ENCODE measurements at places on chromosomes 7 and 10. TPM values are rescaled to one million over a fixed set of nuclear protein-coding genes. Genes with fewer than 3 reads are reported as not detected.

DNA sequence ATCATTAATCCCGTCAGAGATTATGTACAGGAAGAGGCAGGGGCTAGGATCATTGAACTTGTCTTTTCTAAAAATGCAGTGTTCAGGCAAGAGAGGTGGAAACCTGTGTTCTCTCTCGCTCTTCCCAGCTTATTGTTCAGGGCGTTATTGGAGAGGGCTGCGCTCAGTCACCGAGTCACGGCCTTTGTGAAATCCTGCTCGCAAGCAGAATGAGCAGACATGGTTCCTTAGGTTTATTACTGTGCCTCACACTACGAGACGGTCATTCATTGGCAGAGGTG lies 631 bp upstream of the PRKRIP1 start:
- H3K4me1 ChIP-seq = peaks cover 15% of the 10 kb centered on the region
- H3K27me3 ChIP-seq = no peaks in the 10 kb centered on the region
- H3K27ac ChIP-seq = peak overlapping the region; percentile 86
- DNase-seq = no peak
- H3K4me3 ChIP-seq = peak overlapping the region; percentile 96

DNA sequence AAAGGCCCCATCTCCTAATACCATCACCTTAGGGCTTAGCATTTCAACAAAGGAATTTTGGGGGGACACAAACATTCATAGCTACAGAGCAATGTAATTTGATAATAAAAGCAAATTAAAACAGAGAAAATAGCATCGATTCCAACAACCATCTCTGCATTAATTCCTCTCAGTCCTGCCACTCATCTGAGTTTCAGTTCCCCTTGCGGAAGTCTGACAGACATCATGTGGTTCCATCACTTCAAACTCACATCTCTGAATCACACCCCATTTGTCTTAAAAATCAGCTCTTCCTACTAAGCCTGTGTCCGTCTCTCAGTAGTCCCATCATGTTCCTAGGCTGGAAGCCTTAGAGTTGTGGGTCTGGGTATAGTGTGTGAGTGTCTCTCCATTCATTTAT lies 3.6 kb downstream of the ADCK2 start:
- no peaks in the 10 kb centered on the region for H3K27me3 ChIP-seq
- H3K4me3 ChIP-seq = no peak overlapping the region
- H3K4me1 ChIP-seq = peaks cover 54% of the 10 kb centered on the region
- H3K36me3 ChIP-seq = no peaks in the 10 kb centered on the region
- peak; percentile 83 for DNase-seq

DNA sequence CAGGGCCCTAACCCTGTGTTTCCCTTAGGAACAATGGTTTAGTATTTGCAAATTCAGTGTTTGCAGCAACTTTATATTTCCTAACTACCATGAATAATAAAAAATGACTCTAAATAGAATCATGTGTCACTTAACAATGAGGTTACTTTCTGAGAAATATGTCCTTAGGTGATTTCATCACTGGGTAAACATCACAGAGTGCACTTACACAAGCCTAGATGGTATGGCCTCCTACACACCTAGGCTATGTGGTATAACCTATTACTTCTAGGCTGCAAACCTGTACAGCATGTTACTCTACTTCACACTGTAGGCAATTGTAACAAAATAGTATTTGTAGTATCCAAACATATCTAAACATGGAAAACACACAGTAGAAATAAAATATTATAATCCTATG lies 1174.6 kb upstream of the LRRTM3 start:
- DNase-seq = no peak
- no peaks in the 10 kb centered on the region for H3K27me3 ChIP-seq
- no peak overlapping the region for H3K4me3 ChIP-seq
- H3K27ac ChIP-seq = no peak overlapping the region
- no peaks in the 10 kb centered on the region for H3K4me1 ChIP-seq

- no peak for DNase-seq
- H3K27ac ChIP-seq = no peak overlapping the region
- H3K4me1 ChIP-seq = no peaks in the 10 kb centered on the region
- no peak overlapping the region for H3K4me3 ChIP-seq
- no peaks in the 10 kb centered on the region for H3K36me3 ChIP-seq
- no peaks in the 10 kb centered on the region for H3K27me3 ChIP-seq
These were observed 123.3 kb downstream of the TMEM26 start for GRCh38 chr10:61329854-61330253.

GRCh38 chr7:23404546-23405239 lies 65.6 kb downstream of the IGF2BP3 start:
- H3K36me3 ChIP-seq = no peaks in the 10 kb centered on the region
- H3K27ac ChIP-seq = no peak overlapping the region
- peaks cover 2% of the 10 kb centered on the region for H3K27me3 ChIP-seq
- DNase-seq = no peak
- H3K4me1 ChIP-seq = no peaks in the 10 kb centered on the region

- H3K4me3 ChIP-seq = no peak overlapping the region
- H3K36me3 ChIP-seq = no peaks in the 10 kb centered on the region
- H3K27me3 ChIP-seq = no peaks in the 10 kb centered on the region
- no peak overlapping the region for H3K27ac ChIP-seq
- DNase-seq = no peak
- H3K4me1 ChIP-seq = no peaks in the 10 kb centered on the region
These were observed 93.7 kb downstream of the DGKI start for GRCh38 chr7:137753067-137753466.

DNA sequence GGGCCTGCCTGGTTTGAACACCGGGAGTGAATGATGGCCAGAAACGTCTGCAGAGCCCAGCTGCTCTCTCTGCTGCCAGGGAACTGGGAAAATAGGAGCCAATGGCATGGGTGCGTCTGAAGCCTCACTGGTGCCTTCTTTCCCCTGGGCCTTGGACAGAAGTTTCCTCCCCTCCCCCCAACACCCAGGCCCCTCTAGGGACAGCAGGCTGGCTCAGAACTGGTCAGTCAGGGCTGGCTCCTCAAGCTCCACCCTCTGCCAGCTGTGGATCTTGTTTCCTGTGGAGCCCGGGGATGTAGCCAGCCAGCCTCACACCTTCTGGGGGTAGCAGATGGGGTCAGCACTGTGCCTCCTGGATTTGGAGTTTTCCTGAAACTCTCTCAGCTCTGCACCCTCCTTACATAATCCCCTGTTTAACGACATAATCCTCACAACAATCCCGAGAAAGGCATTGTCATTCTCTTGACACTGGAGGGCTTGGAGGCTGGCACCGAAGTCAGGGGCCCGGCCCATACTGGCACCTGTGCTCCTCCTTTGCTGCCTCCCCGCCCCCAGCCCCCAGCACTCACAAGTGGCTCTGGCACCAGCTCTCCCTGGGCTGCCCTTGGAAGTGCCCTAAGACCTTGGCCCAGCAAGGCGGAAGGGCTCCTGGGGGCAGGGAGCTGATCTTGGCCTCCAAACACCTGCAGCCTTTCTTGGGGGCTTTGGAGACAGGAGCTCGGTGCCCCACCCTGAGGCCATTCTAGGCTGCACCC lies 5.7 kb downstream of the LDB3 start:
- no peak overlapping the region for H3K4me3 ChIP-seq
- H3K36me3 ChIP-seq = no peaks in the 10 kb centered on the region
- DNase-seq = no peak
- peaks cover 2% of the 10 kb centered on the region for H3K27me3 ChIP-seq

DNA sequence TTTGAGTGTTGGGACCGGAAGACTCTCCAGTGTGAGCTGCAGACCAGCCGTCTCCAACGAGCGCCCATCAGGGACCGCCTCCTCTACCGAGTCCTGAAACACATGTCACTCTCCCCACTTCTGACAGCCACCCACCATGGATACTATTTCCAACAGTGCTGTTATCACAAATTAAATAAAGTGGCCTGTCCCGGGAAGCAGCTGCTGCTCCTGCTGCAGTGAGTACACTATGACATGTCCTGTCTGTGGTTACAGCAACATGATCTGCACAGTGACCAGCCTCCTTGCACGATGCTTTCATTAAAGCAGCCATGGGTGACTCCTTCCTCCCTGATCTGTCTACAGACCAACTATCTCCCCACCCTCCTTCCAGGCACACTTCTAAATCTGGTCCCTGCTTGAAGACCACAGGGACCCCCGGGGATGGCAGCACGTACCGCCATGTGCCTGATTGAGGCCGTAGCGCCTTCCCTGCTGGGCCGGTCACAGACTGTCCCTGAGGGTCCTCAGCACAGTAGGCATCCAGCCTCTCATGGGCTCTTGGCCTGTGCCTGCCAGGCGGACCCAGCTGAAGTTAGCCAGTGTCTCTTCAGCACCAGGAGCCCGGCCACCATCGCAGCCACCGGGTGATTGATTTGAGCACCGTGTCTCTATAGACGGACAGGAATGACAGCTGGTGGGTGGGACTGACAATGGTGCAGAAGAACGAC lies 58.8 kb downstream of the TCERG1L start:
- no peak overlapping the region for H3K27ac ChIP-seq
- no peaks in the 10 kb centered on the region for H3K27me3 ChIP-seq
- H3K36me3 ChIP-seq = no peaks in the 10 kb centered on the region
- H3K4me3 ChIP-seq = no peak overlapping the region
- DNase-seq = no peak
- no peaks in the 10 kb centered on the region for H3K4me1 ChIP-seq

GRCh38 chr7:156157409-156158012 lies 345.2 kb upstream of the SHH start:
- DNase-seq = no peak
- H3K36me3 ChIP-seq = no peaks in the 10 kb centered on the region
- no peaks in the 10 kb centered on the region for H3K27me3 ChIP-seq
- no peak overlapping the region for H3K4me3 ChIP-seq

DNA sequence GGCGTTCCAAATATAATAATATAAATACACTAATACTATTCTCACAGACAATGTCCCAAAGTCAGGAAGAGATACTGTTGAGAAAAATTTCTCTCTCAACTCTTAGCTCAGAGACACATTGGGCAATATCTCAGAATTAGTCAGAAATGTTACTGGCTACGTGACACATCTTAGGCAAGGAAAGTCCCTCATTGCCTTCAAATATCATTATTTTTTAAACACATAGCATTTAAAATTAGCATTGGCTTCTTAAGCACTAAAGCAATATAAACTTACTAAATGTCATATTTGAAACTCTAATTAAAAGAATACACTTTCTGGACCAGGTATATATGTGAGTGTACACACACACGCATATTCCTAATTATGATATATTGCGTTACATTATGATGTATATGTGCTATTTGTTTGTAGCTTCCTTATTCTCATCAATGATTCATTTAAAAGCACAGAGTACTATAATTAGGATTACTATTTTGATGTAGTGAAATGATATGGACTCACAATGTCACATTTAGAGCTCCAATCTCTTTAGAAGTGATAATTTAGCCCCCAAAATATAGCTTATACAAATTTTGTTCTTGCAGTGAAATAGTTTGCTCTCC lies 255.8 kb downstream of the TWIST1 start:
- H3K27me3 ChIP-seq = no peaks in the 10 kb centered on the region
- no peak overlapping the region for H3K27ac ChIP-seq
- DNase-seq = no peak
- H3K4me3 ChIP-seq = no peak overlapping the region

- DNase-seq = no peak
- no peak overlapping the region for H3K4me3 ChIP-seq
- H3K4me1 ChIP-seq = no peaks in the 10 kb centered on the region
- no peaks in the 10 kb centered on the region for H3K27me3 ChIP-seq
- no peaks in the 10 kb centered on the region for H3K36me3 ChIP-seq
- no peak overlapping the region for H3K27ac ChIP-seq
These were observed 2.6 kb downstream of the PNLIPRP3 start for GRCh38 chr10:116430288-116430687.

GRCh38 chr10:100735337-100736143 lies 9.8 kb upstream of the PAX2 start:
- H3K36me3 ChIP-seq = no peaks in the 10 kb centered on the region
- H3K4me1 ChIP-seq = peaks cover 44% of the 10 kb centered on the region
- H3K4me3 ChIP-seq = no peak overlapping the region
- no peak overlapping the region for H3K27ac ChIP-seq

DNA sequence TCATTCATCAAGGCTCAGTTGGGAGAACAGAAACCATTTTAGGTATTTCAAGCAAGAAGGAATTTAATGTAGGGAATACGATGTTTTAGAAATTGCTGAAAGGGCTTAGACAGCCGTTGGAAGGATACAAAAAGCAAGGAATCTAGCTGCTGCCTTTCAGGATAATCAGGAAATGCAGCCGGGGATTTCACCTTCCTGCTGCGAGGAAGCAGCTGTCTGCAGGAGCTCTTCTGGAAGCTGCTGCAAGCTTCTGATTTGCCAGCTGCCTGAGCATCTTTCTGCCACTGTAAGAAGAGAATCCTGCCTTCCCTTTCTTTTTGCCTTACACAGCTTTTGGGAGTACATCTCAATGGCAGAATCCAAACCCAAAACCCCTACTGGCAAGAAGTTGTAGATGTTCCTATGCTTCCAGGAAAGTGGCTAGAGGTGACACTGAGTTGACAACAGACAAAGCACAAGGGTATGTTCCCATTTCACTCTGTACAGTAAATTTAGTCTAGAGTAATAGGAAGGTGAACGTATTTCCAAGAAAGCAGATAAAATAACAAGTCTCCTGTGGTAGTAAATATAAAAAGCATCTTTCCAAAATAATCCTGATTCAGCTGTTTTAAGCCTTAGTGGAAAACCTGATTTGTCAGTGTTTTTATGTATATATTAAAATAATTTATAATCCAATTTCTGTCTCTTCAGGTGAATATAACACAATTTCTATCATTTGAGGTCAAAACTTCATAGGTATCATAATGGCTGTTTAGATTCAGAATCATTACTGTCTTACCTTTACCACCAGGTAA lies 148.4 kb upstream of the LRGUK start:
- no peak overlapping the region for H3K4me3 ChIP-seq
- H3K36me3 ChIP-seq = no peaks in the 10 kb centered on the region
- no peaks in the 10 kb centered on the region for H3K27me3 ChIP-seq
- no peak for DNase-seq
- H3K4me1 ChIP-seq = no peaks in the 10 kb centered on the region
- H3K27ac ChIP-seq = no peak overlapping the region

DNA sequence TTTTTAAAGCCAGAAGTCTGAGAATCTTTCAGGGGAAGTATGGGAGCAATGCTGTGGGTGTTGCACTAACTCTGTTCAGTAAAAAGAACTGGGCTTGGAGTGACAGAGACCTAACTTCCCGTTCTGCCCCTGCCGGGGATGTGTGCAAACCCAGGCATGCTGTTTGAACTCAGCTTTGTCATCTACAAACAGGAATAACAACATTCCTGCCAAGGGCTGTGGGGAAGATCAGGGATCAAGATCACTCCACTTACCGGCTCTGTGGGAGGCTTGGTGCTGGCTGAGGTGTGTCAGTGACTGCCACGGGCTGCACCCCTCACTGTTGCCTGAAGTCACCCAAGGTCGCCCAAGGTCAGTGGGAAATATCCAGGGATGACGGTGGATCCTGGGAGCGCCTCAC lies 23.1 kb upstream of the DRGX start:
- no peak overlapping the region for H3K4me3 ChIP-seq
- no peak for DNase-seq
- no peaks in the 10 kb centered on the region for H3K36me3 ChIP-seq
- no peaks in the 10 kb centered on the region for H3K4me1 ChIP-seq

Gene ASZ1
- total RNA-seq = not detected

Gene CHN2
- total RNA-seq = 0.86 TPM

Gene SPDYE1
- 0.10 TPM for total RNA-seq

Gene NEUROG3
- total RNA-seq = not detected

Gene ZCCHC24
- total RNA-seq = 2.1 TPM

Gene SKIDA1
- total RNA-seq = 0.10 TPM

Data from B cell (primary cell).